ENCODE measurements at places on chromosomes 7 and 10. TPM values are rescaled to one million over a fixed set of nuclear protein-coding genes. Genes with fewer than 3 reads are reported as not detected.

GRCh38 chr10:132202070-132202970 lies 15.6 kb downstream of the DPYSL4 start:
- no peak for DNase-seq

DNA sequence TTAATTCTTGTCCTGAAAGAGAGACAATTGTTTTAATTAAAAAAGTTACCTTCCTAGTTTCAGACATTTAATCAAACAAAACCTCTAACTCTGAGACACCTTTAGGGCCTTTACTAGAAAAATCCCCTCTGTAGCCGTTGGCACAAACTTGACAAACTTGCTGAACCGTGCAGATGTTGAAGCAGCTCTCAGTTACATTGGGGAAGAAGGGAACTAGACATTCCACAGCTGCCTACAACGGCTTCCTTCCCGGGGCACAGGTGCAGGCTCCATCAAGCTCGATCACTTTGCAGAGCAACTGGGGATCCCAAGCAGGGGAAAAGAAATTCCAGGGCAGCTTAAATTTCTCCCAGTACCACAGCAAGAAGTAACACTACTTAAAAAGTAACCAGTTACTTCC lies 141.3 kb downstream of the SKAP2 start:
- DNase-seq, result peak; percentile 31

- no peak for DNase-seq
Measured at GRCh38 chr10:100621360-100622205, 85.8 kb downstream of the HIF1AN start.

GRCh38 chr7:14639329-14639728 lies 263.2 kb downstream of the DGKB start:
- no peak for DNase-seq

- DNase-seq, result no peak
Measured at GRCh38 chr7:109611656-109612055, 1042.0 kb downstream of the DNAJB9 start.

DNA sequence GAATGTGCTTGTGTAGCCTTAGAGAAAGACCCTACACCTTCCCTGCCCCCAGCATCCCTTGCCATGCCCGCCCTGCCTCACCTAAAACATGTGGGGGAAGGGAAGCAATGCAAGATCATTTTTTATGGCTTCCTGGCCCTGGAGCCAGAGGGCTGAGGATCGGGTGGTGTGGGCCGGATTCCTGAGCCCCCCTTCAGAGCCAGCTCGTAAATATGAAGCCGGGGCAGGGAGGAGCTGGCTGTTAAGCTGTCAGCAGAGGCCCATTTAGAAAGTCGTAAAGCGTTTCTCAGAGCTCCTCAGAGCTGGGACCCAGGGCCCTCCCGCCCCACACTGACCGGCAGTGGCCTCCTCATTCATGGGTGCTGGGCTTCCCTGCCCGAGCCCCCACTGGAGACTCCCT lies 23.9 kb downstream of the UNC5B start:
- peak; percentile 94 for DNase-seq

- no peak for DNase-seq
Measured at GRCh38 chr7:100763556-100764140, 30.3 kb downstream of the ZAN start.

- DNase-seq, result peak; percentile 16
Measured at GRCh38 chr7:116356333-116356965, 143.1 kb upstream of the CAV2 start.

- no peak for DNase-seq
Measured at GRCh38 chr10:4819707-4820106, 6.3 kb upstream of the AKR1E2 start.

DNA sequence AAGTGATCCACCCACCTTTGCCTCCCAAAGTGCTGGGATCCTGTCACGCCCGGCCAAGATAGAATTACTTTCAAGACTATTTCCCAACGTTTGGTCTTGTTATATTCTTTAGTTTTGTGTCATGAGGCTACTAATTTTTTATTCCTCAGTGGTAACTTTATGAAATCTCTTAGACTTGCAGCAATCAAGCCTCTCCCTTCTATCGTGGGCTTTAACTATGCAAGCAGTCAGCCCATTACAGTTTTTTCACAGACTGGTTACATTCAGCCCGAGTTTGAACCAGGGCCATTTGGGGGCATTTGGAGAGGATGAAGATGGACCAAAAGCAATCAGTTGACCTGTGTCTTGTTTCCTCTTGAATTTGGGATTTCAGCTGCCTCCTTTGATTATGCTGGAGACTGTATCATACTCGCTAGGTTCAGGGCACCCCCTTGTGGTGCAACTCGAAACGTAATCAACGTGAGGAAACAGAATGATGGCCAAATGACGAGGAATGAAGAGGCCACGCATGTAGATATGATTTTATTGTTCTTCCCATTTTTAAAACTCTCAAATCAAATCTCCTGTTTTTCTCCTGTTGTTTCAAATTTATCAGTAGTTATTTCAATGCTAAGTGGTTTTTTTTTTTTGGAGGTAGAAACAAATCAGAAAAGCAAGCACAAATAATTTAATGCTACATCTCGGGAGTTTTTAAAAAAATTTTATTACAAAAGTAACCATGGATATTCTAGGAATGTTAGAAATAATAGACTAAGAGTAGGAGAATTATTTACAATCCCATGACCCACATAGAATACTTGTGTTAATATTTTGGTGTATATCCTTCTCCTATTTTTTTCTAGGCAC lies 151.6 kb downstream of the KIAA1217 start:
- DNase-seq, result peak; percentile 82

GRCh38 chr10:31578951-31579350 lies 259.9 kb downstream of the ZEB1 start:
- no peak for DNase-seq

- no peak for DNase-seq
Measured at GRCh38 chr7:150968734-150969372, 9.3 kb downstream of the KCNH2 start.

- peak; percentile 49 for DNase-seq
Measured at GRCh38 chr7:28488061-28488791, 75.9 kb downstream of the CREB5 start.

- no peak for DNase-seq
Measured at GRCh38 chr7:131889572-131890150, 333.2 kb upstream of the PODXL start.

GRCh38 chr7:502296-502695 lies 17.4 kb downstream of the PDGFA start:
- DNase-seq, result no peak

GRCh38 chr7:36407636-36408550 lies 18.2 kb downstream of the ANLN start:
- DNase-seq, result no peak

- peak; percentile 35 for DNase-seq
Measured at GRCh38 chr10:90741926-90742565, 115.8 kb downstream of the HTR7 start.

DNA sequence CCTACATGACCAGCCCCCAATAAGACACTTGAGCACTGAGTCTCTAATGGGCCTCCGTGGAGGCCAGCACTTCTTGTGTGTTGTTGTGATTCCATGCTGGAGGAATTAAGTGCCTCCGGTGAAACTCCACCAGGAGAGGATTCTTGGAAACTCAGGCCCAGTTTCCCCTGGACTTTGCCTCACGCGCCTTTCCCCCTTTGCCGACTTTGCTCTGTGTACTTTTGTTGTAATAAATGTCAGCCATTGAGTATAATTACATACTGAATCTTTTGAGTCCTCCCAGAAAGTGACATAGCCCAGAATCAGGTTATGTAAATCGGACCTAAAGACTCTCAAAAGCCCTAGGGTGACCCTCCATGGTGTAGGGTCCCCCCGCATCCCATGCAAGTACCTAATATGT lies 82.4 kb downstream of the DLG5 start:
- DNase-seq, result no peak

GRCh38 chr10:12605580-12606405 lies 256.4 kb downstream of the CAMK1D start:
- DNase-seq, result peak; percentile 26

GRCh38 chr7:11810043-11810625 lies 21.9 kb downstream of the THSD7A start:
- DNase-seq, result no peak

GRCh38 chr7:51349820-51350545 lies 33.4 kb upstream of the COBL start:
- no peak for DNase-seq

DNA sequence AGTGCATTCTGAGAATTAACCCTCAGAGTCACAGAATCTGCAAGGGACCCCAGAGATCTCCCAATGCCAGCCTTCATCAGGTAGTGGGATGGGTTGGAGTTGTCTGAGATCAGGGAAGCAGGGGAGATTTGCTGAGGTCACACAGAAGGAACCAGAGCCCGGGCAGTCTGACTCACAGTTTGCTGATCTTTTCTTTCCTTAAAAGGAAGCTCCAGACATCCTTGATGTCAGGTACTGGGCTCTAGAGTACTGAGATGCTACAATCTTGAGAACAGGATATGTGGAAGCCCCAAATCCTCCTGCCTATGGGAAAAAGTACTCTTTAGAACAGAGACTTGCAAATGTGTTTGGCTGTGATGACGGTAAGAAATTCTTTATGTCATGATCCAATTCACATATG lies 706 bp downstream of the TBATA start:
- peak; percentile 26 for DNase-seq

- no peak for DNase-seq
Measured at GRCh38 chr10:131817866-131818509, 82.8 kb upstream of the PPP2R2D start.

GRCh38 chr7:111357691-111358090 lies 204.6 kb downstream of the IMMP2L start:
- DNase-seq, result no peak

DNA sequence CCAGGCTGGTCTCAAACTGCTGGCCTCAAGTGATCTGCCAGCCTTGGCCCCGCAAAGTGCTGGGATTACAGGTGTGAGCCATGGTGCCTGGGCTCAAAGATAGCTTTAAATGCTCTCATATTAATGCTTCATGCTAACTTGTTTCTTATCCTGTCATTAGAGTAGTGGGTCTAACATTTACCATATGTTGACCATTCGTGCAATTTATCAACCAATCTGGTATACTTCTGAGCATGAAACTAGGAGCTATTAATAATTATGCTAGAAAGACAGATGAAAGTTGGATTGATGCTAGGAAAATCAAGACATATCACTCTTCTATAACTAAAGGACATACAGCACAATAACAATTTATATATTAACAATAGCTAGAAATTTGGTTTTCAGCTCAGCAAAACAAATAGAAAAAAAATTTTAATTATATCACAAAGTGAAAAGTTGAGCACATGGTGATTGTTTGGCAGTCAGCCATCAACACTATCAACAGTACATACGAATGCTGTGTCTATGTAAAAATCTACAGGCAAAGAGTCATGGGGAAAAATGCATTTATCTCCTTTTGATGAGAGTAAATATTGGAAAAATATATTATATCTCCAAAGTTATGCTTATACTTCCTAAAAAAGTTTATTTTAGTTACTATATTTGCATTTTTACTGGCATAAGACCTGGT lies 112.1 kb upstream of the ABCB5 start:
- no peak for DNase-seq

- DNase-seq, result peak; percentile 35
Measured at GRCh38 chr10:89347701-89348457, 20.1 kb downstream of the IFIT3 start.

DNA sequence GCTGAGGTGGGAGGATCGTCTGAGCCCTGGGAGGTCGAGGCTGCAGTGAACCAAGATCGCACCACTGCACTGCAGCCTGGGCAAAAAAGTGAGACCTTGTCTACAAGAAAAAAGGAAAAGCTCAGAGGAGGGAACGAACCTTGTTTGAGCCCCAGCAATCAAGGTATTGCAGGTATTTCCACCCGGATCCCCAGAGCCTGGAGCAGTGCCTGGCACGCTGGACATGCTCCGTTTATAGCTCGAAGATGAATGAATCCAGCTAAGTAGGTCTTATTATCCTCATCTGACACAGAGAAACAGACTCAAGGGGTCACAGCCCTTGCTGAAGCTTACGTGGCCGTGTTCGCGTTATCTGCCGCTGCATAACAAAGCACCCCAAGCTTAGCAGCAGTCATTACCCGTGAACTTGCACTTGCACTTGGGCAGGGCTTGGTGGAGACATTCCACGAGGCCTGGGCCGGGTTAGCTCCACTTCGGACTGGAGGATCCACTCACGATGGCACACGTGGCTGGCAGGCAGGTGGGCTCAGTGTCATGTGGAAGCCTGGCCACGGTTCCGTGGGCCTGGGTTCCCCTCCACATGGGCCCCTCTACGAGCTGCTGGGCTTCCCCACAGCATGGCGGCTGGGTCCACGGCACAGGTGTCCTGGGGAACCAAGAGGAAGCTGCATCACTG lies 3.2 kb upstream of the COX19 start:
- no peak for DNase-seq

DNA sequence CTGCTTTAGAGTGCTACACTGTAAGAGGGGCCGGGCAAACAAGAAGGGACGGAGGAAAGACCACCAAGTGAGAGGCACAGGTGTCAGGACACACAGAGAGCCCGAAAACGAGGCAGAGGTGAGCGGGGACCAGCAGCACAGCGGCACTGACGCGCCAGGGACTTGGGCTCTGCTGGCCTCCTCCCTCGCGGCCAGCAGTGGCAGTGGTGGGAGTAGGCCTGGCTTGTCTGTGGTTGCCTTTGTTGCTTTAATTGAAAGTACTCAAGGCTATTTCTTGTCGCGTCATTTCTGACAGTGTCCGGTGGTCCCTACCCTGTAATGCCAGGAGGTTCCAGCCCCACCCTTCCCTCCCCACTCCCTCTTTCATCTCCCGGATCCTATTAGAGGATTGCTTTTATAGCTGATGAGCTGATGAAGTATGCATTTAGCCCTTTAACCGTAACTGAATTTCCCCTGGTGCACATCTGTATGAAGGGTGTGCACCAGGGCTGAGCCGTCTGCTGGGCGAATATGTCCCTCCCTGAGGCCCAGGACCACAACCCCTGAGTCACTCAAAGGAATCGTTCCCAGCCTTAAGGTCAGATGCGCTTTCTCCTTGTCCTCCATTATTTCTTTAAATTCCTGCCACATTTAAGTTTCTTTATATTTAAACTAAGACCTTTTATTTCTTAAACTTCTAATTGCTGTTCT lies 39.5 kb upstream of the FAM20C start:
- peak; percentile 21 for DNase-seq

- no peak for DNase-seq
Measured at GRCh38 chr7:30980194-30980593, 16.4 kb downstream of the GHRHR start.

DNA sequence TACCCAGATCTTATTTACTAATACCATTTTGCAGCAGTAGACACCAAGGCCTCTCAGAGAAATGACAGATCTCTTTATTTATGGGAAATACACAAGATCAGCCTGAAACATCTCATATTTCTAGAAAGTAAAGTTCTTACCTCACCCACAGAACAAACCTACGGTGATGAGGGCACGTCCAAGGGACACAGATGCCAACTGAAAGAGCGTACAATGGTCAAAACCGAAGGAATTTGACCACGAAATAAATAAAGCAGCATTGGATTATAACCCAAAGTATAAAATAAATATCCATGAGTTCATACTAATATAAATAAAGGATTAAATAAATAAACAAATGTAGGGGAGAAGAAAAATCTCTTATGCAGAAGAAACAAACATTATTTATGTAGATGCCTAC lies 747.0 kb downstream of the TNS3 start:
- DNase-seq, result no peak

NEUROD6 gene
- total RNA-seq, result 0.96 TPM

SAMD8 gene
- 39.5 TPM for total RNA-seq

RNF148 gene
- total RNA-seq, result 0.48 TPM

NKX2-3 gene
- total RNA-seq, result not detected

FGF8 gene
- 3.4 TPM for total RNA-seq

C10orf67 gene
- total RNA-seq, result 7.7 TPM

XRCC2 gene
- 2.2 TPM for total RNA-seq

ADRA2A gene
- total RNA-seq, result 0.24 TPM

HSPB1 gene
- total RNA-seq, result 57.5 TPM

AKR1D1 gene
- 65.2 TPM for total RNA-seq

AKR1B15 gene
- total RNA-seq, result 0.48 TPM

SPDYE5 gene
- 4.8 TPM for total RNA-seq

SPDYE3 gene
- 1.2 TPM for total RNA-seq

TACR2 gene
- total RNA-seq, result 7.9 TPM

TAF5 gene
- 7.0 TPM for total RNA-seq

ELOVL3 gene
- total RNA-seq, result not detected

LSM8 gene
- 25.8 TPM for total RNA-seq
